ENCODE measurements at places on chromosomes 5 and 9.

DNA sequence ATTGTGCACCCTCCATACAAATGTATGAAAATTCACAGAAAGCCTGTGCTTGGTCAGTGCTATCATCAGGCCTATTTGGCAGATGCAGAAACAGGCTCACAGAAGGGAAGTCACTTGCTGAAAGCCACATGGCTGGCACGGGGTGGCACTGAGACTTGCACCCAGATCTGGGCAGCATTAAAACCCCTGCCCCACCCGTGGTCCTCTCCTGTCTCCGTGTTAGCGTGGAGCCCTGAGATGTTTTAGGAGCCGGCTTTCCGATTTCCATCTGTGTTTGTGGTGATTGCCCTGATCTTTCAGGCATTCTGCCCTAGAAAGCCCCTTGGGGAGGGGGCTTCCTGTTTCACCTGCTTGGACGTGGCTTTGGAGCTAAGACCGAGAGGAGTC, 102.2 kb upstream of the IER5L start:
- DNase-seq = no peak

- no peak for DNase-seq
Observed at GRCh38 chr9:134663753-134664415, 22.3 kb downstream of the COL5A1 start.

DNA sequence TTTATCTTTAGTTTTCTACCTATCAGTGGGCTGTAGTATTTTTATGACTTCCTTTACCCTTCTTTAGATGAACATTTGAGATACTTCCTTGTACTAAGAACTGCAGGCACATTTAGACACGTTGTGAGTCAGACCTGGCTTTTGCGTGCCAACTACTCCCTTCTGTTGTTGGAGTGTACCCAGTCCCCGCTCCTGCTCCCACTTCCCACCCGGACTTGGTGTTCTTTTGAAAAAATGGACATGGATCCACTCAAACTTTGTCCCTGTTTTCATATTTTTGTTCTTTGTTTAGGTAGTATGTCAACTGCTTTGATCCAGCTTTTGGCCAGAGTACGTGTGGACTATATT, 60.7 kb downstream of the PARP8 start:
- no peak for DNase-seq

DNA sequence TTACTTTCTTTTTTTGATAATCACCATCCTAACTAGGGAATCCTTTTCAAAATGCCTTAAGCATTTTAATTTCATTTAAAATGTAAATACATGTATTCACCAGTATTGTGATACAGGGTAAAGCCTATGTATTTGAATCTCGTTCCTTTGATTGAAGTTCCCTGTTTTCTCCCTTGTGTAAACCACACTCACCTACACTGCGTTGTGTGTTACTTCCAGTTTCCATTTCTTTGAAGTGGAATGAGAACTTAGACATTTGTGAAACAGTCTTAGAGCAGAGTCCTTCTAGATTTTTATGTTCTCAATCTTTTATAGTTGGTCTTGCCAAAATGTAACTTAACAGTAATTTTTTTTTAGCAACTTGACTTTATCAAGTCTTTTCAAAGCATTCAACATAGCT, 101.4 kb downstream of the ZNF462 start:
- DNase-seq = no peak

DNA sequence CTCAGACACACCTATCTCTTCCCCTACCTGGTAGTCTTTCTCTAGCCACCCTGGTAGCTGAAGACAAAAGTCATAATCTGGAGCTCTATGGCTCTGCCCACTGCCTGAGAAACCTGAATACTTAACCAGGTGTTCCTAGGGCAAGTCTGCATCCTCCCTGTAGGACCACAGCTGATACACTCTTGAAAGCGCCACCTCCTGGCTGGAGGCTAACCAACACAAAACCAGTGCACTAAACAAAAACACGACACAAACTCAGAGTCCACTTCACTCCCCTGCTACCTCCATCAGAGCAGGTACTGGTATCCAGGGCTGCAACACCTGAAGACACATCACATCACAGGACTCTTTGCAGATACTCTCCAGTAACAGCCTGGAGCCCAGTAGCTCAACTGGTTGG, 84.6 kb upstream of the ANXA1 start:
- no peak for DNase-seq

DNA sequence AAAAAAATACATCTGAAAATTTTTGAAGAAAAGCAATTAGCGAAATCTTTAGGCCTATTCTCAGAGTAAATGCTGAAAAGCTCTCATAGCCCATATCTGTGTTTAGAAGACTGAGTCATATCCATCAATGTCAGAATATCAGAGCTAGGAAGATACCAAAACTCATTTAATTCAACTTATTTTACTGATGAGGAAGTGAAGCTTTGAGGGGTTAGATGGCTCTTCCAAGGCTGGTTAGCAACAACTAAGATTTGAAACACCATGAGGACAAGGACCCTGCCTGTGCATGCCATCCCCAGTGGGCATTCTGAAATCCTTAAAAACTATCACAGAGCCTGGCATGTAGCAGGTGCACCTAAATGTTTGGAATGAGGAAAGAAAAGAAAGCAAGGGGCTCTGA, 2.5 kb downstream of the FREM1 start:
- no peak for DNase-seq
